NCI-H345 (cell line): ENCODE measurements at places on chromosomes 11 and 22.

DNA sequence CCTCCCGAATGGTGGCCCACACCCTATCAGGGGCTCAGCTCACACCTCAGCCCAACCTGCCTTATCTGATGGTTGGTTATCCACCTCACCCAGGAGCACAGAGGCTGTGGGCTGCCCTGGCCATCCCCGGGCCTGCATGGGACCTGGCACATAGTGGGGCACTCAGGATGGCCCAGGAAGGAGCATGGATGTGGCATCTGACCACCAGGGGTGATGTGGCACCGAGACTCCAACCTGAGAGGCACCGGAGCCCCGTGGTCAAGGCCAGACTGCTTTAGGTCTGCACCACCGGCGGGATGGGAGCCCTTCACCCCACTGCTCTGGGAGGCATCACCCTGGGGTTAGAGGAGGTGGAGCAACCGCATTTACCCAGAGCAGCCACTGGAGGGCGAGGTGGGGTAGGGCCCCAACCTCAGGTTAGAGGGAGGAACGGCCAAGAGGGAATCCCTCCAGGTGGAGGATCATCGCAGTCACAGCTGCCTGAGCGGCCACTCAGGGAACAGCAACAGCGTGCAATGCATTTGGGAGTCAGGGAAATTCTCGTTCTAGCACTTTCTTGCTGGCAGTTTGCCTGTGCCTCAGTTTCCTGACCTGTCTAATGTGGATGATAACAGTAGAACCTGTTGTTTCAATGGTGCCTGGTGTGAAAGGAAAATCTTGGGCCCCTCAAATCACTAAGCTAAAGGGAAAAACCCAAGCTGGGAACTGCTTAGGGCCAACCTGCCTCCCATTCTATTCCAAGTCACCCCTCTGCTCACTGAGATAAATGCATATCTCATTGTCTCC is 52.9 kb upstream of the CARS1 start:
- DNase-seq = peak; percentile 48

DNA sequence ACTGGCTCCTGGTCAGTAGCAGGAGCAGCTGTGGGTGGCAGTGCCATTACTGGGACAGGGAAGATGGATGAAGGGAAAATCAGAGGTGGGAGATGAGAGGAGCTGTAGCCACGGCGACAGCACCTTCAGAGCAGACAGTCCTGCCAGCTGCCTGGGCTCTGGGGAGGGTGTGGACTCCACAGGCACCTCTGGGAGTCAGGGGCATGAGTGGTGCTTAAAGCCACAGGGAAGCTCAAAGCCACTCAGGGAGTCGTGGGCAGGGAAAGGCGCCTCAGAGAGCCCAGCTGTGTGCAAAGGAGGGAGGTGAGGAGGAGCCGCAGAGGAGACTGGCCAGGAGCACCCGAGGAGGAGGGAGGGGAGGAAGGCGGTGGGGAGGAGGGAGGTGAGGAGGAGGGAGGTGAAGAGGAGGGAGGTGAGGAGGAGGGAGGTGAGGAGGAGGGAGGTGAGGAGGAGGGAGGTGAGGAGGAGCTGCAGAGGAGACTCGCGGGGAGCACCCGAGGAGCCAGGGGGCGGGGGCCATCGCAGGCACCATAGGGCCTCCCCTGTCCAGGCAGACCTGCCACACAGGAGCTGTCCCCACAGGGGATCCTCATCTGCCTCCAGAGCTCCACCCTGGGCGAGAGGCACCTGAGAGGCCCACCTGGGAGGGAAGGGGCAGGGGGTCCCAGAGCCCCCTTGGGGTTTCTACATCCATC is 977.6 kb downstream of the BRD1 start:
- DNase-seq = peak; percentile 83

- DNase-seq = peak; percentile 83
Observed at GRCh38 chr11:134145715-134146114, 76.8 kb downstream of the JAM3 start.

- no peak for DNase-seq
Observed at GRCh38 chr11:24226606-24227005, 270.2 kb upstream of the LUZP2 start.

DNA sequence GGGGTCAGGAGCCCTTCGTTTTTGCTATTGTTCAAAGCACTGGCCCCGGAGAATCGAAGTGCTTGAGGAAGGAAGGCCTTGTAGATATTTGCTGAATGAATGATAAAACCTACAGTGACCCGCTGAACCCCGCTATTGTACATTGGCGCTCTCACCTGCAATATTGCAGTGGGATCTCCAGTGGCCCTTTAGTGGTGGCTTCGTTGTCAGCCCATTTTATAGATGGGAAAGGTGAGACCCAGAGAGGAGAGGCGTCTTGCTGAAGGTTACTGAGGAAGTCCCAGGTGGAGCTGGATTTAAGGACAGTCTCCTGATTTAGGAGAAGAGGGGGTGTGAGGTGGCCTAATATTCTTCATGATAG is 1.2 kb downstream of the CDC42EP2 start:
- DNase-seq = no peak

DNA sequence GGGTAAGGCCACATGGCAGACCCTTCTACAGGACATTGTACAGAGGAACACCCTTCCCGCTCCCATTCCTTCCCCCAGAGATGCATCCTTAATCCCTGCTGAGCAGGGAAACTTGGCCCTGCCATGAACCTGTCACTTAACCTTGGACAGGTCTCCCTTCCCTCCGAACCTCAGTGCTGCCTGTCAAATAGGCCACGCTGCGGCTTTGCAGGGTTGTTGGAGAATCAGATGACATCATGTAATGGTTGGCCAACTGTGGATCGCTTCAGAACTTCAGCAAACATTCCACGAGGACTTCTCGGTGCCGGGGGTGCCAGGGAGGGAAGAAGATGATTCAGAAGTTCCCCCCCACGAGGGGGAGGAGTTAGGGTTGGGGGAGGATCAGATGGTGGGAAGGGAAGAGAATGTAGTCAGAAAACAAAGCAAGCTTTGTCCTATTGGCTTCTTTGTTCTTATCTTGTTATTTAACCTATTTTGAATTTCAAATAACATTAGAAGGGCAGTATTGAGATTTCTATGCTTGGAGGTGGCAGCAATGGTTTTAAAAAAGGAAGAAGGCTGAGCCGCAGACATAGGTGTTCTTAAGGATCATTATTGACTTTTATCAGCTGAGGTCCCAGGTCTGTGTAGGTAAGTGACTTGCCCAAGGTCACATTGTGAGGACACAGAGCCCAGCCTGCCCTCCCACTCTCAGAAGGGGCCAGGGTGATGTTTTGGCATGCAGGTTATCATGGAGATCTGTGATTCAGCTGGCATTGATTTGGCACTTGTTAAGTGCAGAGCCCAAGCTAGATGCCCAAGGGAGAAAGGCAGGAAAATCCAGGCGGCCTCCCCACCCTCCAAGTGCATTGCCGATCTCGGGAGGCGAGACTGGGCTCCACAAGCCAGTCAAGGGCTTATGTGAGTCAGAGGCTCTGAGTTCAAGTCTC is 3.1 kb downstream of the CDC42EP1 start:
- DNase-seq = no peak

DNA sequence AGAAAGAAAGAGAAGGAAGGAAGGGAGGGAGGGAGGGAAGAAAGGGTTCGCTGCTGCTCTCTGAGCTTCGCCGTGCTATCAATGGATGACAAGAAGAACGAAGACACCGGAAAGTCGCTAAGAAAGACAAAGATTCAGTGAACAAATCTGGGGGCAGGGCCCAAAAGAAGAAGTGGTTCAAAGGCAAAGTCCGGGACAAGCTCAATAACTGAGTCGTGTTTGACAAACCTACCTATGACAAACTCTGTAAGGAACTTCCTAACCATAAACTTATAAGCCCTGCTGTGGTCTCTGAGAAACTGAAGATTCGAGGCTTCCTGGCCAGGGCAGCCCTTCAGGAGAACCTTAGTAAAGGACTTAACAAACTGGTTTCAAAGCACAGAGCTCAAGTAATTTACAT is 2.9 kb upstream of the TTLL1 start:
- no peak for DNase-seq

GRCh38 chr22:29799217-29799680 is 32.1 kb downstream of the UQCR10 start:
- no peak for DNase-seq

- DNase-seq = no peak
Observed at GRCh38 chr11:11416502-11416901, 63.5 kb upstream of the CSNK2A3 start.

GRCh38 chr11:67303132-67303834 is at the start of gene SSH3:
Gene SSH3, plus strand, starts transcription at chr11:67303530. Its CDS starts 96 bp downstream, at chr11:67303626.
- peak; percentile 73 for DNase-seq

GRCh38 chr11:6855971-6856541 is 6.8 kb upstream of the OR10A2 start:
- no peak for DNase-seq

GRCh38 chr11:69438286-69438920 is 43.1 kb upstream of the LINC01488 start:
- no peak for DNase-seq

- DNase-seq = no peak
Observed at GRCh38 chr11:17649261-17649660, 70.1 kb upstream of the MYOD1 start.

DNA sequence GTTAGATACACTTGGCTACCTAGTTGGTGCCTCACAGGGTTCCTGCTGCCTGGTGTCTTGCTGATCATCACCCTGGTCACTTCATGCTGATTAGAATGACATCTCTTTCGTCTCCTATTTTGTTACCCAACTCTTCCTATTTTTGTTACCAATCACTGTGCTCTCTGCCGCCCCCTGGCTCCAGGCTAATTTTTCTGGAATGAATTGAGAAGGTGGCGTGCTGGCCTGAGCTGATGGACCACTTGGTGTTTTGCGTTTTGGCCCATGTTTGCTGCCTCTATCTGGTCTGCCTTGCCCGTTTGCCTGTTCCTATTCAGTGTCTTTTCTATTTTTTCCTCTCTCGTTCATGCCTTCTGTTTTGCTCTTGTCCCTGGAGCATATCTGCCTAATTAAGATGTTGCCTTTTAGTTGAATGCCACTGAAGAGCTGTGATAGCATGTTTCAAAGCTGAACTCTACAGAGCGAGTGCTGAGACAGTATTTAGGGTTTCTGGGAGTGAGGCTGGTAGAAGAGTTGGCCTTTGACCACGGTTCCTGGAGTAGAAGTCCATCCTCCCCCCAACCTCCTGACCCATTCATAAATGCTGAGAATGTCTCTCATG is 5.9 kb upstream of the ATF4 start:
- no peak for DNase-seq

GRCh38 chr22:30056015-30056414 is 24.2 kb upstream of the HORMAD2 start:
- DNase-seq = no peak

- DNase-seq = no peak
Observed at GRCh38 chr11:26777372-26777808, 55.5 kb upstream of the SLC5A12 start.

- DNase-seq = no peak
Observed at GRCh38 chr11:47391077-47391583, 12.8 kb upstream of the SPI1 start.

DNA sequence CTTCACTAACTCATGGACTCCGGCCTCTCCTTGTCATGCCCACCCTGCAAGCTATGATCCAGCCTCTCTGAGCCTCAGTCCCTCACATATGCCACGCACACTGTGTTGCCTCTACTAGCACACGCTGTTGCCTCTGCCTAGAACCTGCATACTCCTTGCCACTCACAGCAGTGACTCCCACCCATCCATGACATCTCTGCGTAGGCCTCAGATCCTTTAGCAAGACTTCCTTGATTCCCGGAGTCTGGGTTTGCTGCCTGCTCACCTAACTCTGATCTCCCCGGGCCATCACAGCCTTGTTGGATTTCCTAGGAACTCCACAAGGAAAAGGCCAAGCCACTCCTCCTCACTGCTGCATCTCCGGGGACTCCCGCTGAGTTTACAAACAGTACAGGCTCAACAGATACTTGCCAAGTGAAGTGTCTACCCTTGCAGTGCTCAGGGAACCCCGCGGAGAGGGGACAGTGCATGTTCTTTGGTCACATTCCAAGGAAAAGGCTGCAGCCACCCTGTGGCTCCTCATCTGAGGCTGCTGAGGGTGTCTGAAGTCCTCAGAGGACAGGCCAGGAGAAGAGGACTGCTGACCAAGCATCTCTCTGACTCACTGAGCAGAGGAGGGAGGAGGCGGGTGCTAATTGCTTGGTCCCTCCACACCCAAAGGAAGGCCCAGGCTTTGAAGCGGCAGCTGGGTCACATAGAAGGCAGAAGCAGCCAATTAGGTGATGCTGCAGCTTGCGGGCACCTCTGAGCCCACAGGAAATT is 42.4 kb upstream of the NAV2 start:
- DNase-seq = peak; percentile 22

- no peak for DNase-seq
Observed at GRCh38 chr11:130112071-130112830, 42.6 kb downstream of the APLP2 start.

- no peak for DNase-seq
Observed at GRCh38 chr11:61129639-61130523, 27.6 kb downstream of the CD5 start.

DNA sequence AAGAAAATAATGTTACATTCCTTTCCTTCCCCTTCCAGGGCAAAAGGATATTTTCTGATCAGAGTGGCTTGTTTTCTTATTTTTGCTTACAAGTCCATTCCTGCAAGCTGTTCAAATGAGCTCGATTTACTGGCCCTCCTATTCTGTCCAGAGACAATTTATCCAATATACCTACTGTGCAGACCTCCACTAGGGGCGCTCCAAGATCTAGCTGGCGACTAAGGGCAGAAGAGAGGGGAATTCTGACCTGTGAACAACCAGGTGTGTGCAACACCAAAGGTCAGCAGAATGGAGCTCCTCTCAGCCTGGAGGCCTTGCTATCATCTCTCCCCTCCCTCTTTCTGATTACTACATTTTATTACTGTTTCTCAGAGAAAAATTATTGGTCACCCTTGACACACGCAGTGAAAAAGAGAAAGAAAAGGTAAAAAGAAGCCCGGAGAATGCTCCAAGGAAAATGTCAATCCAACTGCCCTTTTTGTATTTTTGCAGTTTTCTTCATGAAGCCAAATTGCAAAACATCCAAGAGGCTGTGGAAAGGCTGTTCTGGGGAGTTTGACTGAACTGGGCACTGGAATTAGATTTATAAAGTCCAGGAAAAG is 3.2 kb downstream of the SEZ6L start:
- DNase-seq = peak; percentile 65

GRCh38 chr11:87223816-87224215 is 186.1 kb downstream of the TMEM135 start:
- no peak for DNase-seq

- DNase-seq = peak; percentile 53
Observed at GRCh38 chr22:43308836-43309235, 34.3 kb downstream of the SCUBE1 start.

GRCh38 chr22:36399472-36399778 is 11.7 kb upstream of the MYH9 start:
- no peak for DNase-seq

DNA sequence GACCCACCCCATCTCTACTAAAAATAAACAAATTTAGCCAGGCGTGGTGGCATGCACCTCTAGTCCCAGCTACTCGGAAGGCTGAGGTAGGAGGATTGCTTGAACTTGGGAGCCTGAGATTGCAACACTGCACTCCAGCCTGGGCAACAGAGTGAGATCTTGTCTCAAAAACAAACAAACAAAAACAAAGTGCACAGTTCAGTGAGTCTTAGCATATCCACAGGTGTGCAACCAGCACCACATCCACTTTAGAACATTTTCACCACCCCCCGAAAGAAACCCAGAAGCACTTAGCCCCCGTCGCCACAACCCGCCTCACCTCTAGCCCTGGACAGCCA is 27.4 kb downstream of the MB start:
- DNase-seq = no peak

- DNase-seq = no peak
Observed at GRCh38 chr11:19702620-19703019, 10.0 kb upstream of the NAV2 start.
